Inflammatory macrophage treated with lipopolysaccharide for 4 hours (primary cell): ENCODE measurements at places on chromosomes 3 and 15.

DNA sequence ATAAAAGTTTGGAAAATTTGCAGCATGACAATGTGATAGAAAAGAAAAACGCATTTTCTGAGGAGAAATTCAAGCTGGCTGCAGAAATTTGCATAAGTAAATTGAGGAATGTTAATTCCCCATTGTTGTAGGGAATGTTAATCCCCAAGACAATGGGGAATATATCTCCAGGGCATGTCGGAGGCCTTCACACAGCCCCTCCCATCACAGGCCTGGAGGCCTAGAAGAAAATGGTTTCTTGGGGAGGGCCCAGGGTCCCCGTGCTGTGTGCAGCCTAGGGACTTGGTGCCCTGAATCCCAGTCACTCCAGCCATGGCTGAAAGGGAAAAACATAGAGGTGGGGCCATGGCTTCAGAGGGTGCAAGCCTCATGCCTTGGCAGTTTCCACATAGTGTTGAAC lies 101.1 kb downstream of the BOC start:
- no peak for DNase-seq

GRCh38 chr3:135246027-135246426 lies 451.0 kb downstream of the EPHB1 start:
- DNase-seq, result no peak

GRCh38 chr3:147730284-147730683 lies 321.1 kb downstream of the ZIC1 start:
- no peak for DNase-seq

DNA sequence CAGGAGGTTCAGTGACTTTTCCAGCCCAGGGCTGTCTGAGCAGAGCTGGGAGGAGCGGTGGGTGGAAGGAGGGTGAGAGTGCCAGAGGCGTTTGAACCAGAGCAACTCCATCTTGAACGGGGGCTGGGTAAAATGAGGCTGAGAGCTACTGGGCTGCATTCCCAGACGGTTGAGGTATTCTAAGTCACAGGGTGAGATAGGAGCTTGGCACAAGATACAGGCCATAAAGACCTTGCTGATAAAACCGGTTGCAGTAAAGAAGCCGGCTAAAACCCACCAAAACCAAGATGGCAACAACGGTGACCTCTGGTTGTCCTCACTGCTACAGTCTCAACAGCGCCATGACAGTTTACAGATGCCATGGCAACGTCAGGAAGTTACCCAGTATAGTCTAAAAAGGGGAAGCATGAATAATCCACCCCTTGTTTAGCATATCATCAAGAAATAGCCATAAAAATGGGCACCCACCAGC lies 60.2 kb downstream of the ABTB1 start:
- peak; percentile 66 for DNase-seq

DNA sequence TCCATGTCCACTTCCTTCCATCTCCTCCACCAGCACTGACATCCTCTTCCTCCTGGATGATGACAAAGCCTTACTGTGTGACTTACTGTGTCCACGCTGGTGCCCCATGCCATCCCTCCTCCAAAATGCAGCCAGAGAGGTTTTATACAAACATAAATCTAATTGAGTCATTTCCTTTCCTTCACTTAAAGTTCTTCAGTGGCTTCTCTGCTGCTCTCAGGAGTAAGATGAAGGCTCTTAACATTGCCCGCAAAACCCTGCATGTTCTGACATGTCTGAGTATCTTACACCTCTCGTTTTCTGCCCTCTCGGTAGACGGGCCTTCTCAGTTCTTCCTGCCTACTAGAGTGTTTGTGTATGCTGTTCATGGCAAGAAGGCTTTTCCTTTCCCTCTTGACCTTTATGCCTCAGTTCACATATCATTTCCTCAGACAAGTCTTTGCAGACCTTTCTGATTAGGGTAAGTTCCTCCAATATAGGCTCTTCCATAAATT lies 175.5 kb downstream of the CFAP20DC start:
- no peak for DNase-seq

DNA sequence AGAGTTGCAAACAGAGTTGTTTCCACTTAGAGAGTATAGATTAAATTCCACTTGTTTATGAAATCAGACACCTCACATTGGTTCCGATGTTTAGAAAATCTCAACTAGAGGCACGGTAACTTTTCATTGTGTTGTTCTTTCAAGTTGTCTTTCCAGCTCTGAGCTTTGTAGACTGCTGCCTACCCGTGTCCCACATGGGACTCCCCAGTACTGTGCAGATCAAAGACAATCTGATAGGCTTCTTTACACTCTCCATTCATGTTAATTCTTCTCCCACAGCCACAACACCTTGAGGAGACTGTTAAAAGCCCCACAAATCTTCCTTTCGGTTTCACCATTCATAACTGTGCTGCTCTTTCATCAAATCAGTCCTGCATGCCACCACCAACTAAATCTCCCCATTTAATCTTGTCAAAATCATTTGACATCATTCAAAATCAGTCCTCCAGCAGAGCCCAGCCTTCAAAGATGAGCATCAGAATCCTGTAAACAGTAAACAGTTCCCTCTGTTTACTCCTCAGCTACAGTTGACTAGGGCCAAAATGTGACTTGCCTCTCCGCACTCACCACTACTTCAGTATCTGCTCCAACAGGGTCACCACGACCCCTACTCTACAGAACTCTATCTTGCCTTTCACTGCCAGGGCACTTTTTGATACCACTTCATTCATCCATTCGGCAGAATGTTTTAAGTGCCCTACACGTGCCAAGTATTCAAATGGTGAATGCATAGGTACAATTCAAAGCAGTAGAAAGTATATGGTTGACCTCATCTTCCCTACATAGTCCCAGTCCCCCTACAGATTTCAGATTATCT lies 8.3 kb downstream of the ANXA2 start:
- DNase-seq, result peak; percentile 16

DNA sequence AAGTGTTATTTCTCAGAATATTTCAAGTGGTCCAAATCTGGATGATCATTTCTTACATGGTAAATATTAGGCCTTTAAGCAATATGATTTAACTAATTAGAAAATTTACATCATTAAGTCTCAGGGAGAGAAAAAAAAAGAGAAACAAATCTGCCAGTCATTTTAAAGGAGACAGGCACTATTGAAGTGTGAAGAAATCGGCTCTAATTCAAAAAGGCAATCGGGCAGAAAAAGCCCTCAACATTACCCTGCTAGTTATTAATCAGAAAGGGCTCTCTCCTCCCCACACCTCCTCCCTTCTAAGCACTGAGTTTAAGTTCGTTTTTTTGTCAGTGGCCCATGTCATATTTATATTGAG lies 215.9 kb downstream of the MEIS2 start:
- no peak for DNase-seq

DNA sequence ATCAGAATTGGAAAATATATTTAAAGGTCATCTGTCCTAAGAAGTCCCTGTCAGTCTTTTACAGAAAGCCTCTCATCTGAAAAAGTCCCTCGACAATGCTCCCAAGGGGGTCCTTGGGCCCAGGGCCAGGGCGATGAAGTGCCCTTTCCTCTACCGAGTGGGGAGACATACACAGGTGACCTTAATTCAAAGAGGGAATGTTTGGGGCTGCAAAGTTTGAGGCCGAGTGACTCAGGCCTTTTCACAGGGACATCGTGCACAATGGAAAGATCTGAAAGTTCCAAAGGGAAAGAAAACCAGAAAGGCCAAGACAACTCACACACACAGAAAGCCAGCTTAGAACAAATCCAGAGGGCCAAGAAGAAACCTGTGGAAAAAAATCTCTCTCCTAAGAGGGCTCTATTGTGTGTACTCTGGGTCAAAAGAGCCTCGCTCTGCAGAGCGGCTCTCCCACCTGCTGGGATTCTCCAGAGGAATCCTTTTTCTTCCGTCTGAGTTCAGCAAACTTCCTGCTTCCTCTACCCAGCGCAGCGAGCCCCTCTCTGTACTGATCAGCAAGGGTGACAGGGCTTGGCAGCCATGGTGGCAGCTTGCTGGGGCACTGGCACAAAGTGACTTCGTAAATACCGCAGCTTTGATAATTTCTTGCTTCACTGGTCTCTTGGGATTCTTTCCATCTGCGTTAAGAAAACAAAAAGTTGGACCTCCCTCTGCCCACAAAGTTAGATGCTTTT lies 259.1 kb downstream of the OPA1 start:
- DNase-seq, result no peak

DNA sequence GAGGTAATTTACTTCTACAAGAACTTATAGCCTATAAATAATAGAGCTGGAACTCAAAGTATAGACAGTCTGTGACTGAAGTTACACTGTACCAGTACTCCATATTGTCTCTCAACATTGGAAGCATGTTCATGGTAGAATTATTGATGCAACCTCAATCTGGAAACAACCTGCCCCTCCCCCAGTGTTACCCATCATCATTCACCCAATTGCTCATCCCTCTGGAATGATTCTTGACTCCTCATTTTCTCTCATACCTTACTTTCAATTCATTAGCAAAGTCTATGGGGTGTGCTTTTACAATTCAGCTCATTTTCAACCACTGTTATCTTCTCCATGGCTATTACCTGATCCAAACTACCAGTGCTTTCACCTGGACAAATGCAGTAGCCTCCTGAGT lies 151.7 kb downstream of the CPNE4 start:
- DNase-seq, result no peak

- DNase-seq, result no peak
Observed at GRCh38 chr15:31313223-31313622, 13.4 kb upstream of the KLF13 start.

DNA sequence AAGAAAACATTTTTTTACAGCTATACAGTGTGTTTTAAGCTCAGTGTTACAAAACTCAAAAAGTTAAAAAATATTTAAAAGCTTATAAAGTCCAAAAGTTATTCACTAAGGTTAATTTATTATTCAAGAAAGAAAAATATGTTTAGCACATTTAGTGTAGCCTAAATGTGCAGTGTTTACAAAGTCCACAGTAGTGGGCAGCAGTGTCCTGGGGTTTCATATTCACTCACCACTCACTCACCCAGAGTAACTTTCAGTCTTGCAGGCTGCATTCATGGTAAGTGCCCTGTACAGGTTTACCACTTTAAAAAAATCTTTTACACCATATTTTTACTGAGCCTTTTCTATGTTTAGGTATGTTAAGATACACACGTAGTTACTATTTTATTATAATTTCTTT lies 300.2 kb upstream of the TRIM42 start:
- no peak for DNase-seq

DNA sequence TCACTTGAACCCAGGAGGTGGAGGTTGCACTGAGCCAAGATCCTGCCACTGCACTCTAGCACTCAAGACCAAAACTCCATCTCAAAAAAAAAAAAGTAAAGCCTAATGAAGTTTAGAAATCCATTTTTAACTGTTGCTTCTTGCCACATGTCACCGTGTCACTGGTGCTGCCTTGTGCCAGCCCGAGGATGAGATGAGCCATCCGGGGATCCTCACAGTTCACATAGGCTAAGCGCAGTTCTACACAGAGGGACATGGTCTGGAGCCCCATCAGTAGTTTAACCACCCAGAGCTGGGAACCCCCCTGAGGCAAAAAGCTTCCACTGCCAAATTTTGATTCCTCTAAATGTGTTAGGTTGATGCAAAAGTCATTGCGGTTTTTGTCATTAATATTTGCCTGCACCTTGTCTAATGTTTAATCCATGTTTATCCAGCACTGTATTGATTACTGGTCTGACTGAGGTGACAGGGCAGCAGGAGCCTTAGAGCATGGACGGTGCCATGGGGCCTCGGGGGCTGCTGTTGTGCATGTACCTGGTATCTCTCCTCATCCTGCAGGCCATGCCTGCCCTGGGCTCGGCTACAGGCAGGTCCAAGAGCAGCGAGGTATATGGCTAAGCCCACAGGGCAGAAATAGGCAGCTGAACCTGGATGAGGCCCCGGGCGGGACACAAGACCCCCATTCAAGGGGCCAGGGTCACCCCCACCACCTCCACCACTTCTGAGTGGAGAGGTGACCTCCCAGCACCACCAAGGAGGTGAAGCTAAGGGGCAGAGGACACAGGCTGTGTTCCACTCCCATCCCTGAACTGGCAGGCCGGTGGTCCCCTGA lies at the start of gene ITIH1:
Gene ITIH1, plus strand, starts transcription at position 473 of the 832 bp plus-strand sequence. Its CDS starts 17 bp downstream, at position 490.
- DNase-seq, result no peak

DNA sequence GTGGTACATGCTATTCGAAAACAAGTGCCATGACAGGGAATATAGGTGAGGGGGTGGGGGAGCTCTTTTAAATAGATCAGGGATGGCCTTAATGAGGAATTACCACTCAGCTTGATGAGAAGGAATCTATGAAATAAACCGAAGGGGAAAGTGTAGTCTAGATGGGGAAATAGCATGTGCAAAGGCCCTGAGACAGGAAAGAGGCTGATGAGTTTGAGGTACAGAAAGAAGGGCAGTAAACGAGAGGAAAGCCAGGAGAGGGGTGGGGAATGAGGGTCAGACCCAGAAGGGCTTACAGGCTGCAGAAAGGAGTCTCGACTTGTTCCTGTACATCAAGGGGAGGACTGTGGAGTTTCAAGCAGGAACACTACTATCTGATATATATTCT lies 12.2 kb downstream of the ATP2B2 start:
- no peak for DNase-seq

GRCh38 chr3:30548600-30548999 lies 57.8 kb upstream of the TGFBR2 start:
- DNase-seq, result no peak

GRCh38 chr3:190492129-190492528 lies 21.8 kb upstream of the IL1RAP start:
- DNase-seq, result no peak

DNA sequence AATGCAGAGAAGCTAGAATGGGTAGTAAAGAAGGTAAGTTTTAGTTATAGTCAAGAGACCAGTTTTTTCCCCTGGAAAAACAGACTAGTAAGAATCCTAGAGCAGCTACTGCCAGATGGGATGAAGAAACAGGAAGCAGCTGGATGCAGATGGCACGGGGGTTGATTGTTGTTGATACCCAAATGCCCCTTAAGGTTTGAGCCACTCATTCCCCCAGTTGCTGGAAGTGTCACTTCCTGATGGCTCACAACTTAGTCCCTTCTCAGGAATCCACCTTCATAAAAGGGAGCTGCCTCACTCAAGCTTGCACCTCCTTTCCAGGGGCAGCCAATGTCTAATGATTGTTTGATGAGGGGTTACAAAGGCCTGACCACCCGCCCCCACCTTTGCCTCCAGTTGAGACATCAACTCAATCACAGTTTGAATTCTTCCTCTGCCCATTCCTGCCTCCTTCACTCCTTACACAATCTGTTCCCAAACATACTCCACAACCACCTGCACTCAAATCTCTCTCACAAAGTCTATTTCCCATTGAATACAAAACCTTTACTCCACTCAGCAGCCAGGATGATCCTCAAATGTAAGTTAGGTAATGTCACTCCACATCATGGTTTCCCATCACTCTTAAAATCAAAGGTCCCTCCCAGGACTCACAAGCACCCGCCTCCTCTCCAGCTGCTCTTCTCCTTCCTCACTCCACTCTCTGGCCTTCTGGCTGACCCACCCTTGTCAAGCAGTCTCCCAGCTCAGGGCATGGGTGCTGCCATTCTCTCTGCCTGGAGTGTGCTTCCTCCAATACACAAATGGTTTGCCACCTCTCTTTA lies 450.1 kb upstream of the THBS1 start:
- no peak for DNase-seq

DNA sequence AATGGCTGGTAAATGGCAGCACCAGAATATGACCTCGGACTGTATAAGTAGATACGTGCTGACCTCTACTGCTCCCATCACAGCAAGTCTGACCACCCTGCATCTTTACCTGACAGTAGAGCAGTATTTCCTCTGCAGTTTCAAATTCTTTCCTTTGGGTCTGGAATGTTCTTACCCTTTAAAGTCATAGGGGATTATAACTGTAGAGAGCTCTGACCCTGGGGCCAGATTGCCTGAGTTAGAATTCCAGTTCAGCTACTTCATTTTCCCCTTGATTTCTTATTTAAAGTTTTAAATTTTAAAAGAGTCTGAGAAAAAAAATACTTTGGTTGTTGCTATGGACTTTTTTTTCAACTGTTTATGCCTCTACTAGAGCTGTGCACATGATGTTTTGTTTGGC lies 237.7 kb downstream of the NR1D2 start:
- DNase-seq, result no peak

- DNase-seq, result no peak
Observed at GRCh38 chr3:47344971-47345370, 35.9 kb upstream of the PTPN23 start.
